Left kidney (tissue), 8 donors: ENCODE measurements at places on chromosomes 1 and 21. TPM values are rescaled to one million over a fixed set of nuclear protein-coding genes. Genes with fewer than 3 reads are reported as not detected.

Gene AMIGO1
- 6.2 TPM for polyA plus RNA-seq

Gene OPRD1
- polyA plus RNA-seq = 0.52 TPM

Gene RABGGTB
- polyA plus RNA-seq = 107 TPM

Gene CASQ1
- polyA plus RNA-seq = 0.43 TPM

Gene ATP1A4
- 0.15 TPM for polyA plus RNA-seq

Gene LDLRAD1
- not detected for polyA plus RNA-seq

Gene ADCY10
- 0.83 TPM for polyA plus RNA-seq

Gene NGF
- polyA plus RNA-seq = 1.8 TPM

Gene RPE65
- 0.22 TPM for polyA plus RNA-seq

Gene ZNF593OS
- polyA plus RNA-seq = 1.4 TPM

Gene GFI1
- 0.23 TPM for polyA plus RNA-seq

Gene CELA3B
- 0.38 TPM for polyA plus RNA-seq

Gene ALG14
- polyA plus RNA-seq = 9.5 TPM

Gene SAMSN1
- polyA plus RNA-seq = 3.2 TPM

Gene BARHL2
- not detected for polyA plus RNA-seq

DNA sequence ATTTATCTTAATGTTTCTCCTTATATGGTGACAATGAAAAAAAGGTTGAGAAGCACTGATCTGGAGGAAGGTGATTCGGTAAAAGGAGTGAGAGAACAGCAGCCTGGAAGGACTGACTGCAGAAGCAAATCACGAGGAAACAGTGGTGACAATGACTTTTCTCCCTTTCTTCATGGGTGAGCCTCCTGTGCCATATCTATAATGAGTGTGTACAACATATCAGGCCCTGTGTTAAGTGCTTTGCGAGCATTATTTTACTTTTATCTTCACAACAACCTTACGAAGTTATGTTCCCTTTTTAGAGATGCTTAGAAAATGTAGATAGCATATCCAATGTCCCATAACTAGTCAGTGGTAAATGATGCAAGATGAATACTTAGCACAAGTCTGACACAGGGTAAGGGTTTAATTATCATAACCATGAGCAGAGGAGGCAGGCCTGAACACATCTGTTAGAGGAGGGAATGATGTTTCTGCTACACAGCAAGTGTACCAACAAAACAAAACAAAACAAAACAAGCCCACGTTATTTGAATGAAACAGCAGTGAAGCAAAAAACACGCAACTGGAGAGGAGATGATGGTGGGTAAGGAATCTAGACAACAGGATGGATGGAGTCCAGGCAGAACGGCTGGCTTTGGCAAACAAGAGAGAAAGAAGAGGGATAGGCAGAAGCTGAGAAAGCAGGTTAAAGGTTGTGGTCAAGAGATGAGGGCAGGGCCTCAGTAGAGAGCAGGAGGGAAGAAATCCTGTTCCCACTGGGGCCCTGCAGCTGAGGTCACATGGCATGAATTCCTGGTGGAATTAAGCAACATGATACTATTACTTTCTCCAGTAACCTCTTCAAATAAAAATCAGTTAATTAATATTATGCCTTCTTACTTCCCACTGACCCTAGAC, 29.6 kb downstream of the GNG12 start:
- no peak for DNase-seq

GRCh38 chr1:159961636-159962035, 7.6 kb upstream of the SLAMF9 start:
- DNase-seq = no peak

DNA sequence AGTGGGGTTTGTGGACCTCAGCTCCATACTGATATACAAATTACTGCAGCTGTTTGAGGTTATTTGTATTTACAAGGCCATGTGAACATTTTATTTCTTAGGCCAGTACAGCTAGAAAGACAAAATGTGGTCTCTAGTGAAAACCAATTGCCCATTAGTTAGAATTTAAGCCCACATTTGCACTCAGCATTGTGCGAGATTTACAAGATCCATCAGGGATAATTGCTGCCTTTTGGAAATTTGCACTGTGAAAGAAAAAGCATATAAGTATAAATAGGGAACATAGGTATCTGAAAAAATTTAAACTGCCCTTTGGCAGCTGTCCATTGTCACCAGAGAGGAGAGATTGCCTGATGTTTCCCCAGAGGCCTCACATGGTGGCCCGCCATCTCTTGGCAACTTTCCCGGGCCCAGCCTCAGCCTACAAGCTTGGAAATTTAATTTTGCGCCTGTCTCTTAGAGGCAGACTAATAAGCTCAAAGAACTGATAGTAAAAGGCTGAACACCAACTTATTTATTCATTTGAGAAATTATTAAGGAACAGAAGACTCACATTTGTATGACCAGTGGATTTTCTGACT, 120.7 kb downstream of the MAP3K21 start:
- no peak for DNase-seq

- no peak for DNase-seq
Observed at GRCh38 chr21:45992301-45993209, 11.0 kb downstream of the COL6A1 start.

- DNase-seq = no peak
Observed at GRCh38 chr1:226829105-226829504, 41.3 kb upstream of the PSEN2 start.

DNA sequence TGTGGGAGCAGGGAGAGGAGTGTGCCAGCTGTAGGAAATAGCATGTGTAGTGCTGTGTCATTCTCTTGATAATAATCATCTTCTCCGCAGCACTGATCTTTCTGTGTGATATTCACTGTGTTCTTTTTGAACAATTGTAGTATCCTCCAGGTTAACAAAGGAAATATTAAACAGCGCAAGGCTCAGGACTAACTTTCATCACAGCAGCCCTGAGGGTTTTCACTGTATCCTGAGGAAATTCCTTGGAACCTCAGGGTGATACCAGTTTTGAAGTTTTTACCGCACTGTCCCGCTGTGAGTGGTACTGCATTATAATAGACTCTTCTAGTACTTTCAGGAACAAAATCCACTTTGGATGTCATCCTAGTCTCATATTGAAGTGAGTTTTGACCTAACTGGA, 228.4 kb upstream of the COA6 start:
- DNase-seq = no peak

DNA sequence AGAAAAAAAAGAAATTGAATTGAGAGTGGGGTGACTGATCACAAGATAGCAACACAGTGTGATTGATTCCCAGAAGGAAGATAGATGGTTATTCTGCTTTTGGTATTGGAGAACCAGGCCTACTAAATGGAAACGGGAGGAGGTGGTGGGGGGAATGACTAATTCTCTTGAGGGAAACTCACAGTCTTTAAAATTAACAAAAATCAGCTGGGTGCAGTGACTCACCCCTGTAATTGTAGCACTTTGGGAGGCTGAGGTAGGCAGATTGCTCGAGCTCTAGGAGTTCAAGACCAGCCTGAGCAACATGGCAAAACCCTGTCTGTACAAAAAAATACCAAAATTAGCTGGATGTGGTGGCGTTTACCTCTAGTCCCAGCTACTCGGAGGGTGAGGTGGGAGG, 134.6 kb upstream of the PDE4B start:
- DNase-seq = no peak

- DNase-seq = no peak
Observed at GRCh38 chr1:226649780-226650179, 89.3 kb downstream of the ITPKB start.

DNA sequence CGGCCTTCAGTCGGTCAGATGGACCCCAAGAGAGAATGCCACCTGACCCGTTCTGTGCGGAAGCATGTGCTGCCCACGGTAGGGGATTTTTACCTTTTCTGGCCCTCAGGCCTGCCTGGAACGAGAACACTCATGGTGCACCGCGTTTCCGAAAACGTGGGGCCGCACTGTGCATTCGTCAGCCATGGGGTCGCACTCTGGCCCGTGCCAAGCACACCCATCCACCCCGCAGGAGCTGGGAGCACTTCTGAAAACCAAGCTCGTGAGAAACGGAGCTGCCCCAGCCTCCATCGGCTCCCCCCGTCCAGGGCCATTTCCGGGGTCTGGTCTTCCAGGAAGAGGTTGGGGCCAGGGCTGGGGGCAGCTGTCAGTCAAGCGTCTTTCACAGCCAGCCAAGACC, 72.8 kb downstream of the PRDM16 start:
- no peak for DNase-seq

DNA sequence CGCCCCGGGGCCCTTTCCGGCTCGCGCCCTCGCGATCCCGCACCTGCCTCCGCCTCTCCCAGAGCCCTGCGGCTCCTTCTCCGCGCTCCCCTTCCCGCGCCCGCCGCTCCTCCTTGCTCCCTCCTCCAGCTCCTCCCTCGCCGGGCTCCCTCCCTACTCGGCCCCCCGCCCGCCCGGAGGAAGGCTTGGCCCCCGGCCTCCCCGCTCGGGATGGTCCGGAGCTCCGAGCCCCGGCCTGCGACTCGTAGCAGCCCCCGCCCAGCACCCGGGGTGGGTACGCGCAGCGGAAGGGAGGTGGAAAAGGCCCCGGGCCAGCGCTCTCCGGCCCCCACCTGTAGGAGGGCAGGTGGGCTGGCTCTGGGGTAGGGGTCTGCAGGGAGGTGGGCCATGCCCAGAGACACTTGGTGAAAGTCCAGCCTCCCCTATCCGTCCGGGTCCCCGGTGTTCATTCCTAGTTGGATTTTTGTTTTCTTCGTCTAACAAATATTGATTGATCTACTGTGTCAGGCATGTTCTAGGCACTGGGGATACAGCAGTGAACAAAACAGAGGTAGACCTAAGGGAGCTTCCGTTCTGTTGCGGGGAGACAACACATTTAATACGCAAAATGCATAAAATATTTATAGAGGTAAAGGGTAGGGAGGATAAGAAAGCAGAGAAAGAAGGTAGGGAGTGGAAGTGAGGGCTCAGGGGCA, at the start of gene HTR1D:
Gene HTR1D (minus strand): TSS at position 82 of the 695 bp plus-strand sequence. CDS start 23,283 bp downstream, outside the sequence.
- no peak for DNase-seq

DNA sequence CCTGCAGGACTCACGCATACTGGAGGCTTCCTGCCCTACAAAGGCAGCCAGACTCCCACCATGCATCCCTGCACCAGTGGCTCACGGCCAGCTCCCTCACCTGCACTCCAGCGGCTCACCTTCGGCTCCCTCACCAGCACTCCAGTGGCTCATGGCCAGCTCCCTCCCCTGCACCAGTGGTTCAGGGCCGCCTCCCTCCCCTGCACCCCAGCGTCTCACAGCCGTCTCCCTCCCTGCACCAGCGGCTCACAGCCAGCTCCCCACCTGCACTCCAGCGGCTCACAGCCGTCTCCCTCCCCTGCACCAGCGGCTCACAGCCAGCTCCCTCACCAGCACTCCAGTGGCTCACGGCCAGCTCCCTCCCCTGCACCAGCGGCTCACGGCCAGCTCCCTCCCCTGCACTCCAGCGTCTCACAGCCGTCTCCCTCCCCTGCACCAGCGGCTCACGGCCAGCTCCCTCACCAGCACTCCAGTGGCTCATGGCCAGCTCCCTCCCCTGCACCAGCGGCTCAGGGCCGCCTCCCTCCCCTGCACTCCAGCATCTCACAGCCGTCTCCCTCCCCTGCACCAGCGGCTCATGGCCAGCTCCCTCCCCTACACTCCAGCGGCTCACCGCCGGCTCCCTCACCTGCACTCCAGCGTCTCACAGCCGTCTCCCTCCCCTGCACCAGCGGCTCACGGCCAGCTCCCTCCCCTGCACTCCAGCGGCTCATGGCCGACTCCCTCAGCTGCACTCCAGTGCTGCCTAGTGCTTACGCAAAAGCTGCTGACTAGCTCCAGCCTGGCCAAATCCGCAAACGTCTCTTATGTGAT, 324.5 kb downstream of the NPHP4 start:
- no peak for DNase-seq

DNA sequence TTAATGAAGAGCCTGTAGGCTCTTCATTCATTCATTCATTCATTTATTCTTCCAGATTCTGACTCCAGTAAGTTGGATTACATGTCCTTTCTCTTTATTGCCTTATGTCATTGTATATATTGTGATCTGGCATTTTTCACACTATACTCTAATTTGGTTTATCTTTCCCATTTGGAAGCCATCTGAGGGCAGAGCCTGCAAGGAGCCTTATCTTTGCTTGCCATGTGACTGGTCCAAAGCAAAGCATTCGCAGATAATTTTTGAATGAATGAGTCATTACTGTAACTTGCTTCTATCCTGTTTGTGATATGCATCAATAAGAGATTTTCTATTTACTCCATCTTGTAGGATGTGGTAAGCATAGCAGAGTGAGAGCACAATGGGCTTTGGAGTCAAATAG, 108.4 kb upstream of the DAB1 start:
- no peak for DNase-seq

GRCh38 chr1:156860628-156861423, at the start of gene NTRK1:
TSS of gene NTRK1 (plus strand) at chr1:156860865. CDS start at chr1:156860935, 70 bp downstream.
- DNase-seq = peak; percentile 51

- no peak for DNase-seq
Observed at GRCh38 chr1:175150596-175151319, 41.8 kb downstream of the KIAA0040 start.

DNA sequence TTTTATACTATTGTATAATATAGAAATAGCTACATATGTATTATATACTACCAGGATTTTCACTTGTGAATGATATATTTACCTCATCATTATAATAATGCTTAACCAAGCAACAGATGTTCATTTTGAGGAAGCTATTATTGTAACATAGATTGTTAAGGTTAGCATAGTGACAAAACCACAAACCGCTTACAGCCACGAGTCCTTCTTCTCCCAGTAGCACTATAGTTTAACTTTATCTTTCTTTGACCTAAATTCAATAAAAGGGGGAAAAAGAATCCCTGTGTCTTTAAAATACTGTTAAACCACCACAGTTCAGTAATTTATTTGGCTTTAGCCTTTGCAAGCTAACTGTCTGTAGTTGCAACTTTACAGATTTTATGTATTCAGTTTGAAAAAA, 1039.4 kb upstream of the B3GALT2 start:
- DNase-seq = no peak

GRCh38 chr1:153678519-153679336, at the start of gene NPR1:
TSS of gene NPR1 (plus strand) at chr1:153678688. CDS start at chr1:153679109, 421 bp downstream.
- DNase-seq = no peak

- DNase-seq = no peak
Observed at GRCh38 chr1:170556917-170557316, 25.0 kb downstream of the GORAB start.
